ENCODE measurements at places on chromosomes 5 and 9.

DNA sequence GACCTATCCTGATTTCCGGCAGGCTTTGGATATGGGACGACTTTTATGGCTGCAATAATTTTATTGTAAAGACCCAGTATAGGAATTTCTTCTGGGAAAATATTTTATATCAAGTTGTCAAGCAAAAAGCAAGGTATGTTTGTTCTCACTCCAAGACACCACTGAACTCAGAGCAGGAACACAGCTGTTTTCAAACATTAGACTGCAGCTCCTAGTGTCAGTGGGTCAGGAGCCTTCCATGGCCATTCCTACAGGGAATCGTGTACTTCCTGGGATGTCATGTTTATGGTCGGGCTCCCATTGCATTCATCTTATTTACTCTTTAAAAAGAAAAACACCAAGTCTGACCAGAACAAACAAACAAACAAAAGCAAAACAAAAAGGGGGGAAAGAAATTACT, 225.3 kb downstream of the TSSK1B start:
- no peak for DNase-seq

GRCh38 chr5:62684310-62684709, 105.7 kb downstream of the LRRC70 start:
- DNase-seq: no peak

- DNase-seq: peak; percentile 45
Observed at GRCh38 chr5:54611290-54611951, 93.9 kb downstream of the SNX18 start.

DNA sequence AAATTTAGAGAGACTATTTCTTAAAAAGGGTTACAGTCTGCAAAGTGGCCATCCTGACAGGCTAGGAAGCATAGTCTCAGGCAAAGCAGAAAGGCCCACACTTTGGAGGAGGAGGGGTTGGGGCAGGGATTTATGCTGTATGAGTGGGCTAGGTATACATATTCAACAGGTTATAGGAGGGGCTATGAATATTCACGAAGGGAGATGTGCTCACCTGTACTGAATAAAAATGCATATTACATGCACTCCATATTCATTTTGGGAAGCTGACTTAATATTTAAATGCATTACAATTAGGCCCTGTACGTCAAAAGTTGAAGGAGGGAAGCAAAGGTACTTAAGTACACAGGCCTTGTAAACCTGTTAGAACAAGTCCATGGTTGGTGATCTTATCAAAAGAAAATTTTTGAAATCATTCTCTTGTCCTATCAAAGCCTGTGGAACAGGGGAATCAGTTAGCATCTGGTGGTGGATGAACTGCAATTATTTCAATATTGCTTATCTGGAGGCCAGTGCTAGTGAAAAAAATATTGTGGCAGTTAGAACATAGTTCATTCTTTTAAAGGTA, 1.6 kb downstream of the CENPP start:
- DNase-seq: no peak

GRCh38 chr5:16350816-16351215, 114.8 kb downstream of the ZNF622 start:
- DNase-seq: no peak

DNA sequence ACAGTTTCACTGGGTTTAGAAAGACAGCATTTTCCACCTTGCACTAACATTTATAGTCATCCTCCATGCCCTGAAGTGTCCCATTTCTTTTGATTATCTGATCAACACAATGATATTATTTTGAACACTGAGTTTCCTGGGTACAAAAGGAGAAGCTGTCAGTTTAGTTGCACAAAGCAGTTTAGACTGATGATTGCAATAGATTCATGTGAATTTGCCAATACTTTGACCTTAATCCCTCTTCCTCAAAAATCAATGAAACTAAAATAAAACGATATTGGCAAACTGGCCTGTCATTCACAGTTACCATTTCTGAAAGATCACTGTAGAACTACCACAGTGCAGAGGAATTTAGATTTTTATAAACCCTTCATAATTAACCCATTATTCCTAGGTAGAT, 34.2 kb upstream of the RASGRF2 start:
- no peak for DNase-seq

DNA sequence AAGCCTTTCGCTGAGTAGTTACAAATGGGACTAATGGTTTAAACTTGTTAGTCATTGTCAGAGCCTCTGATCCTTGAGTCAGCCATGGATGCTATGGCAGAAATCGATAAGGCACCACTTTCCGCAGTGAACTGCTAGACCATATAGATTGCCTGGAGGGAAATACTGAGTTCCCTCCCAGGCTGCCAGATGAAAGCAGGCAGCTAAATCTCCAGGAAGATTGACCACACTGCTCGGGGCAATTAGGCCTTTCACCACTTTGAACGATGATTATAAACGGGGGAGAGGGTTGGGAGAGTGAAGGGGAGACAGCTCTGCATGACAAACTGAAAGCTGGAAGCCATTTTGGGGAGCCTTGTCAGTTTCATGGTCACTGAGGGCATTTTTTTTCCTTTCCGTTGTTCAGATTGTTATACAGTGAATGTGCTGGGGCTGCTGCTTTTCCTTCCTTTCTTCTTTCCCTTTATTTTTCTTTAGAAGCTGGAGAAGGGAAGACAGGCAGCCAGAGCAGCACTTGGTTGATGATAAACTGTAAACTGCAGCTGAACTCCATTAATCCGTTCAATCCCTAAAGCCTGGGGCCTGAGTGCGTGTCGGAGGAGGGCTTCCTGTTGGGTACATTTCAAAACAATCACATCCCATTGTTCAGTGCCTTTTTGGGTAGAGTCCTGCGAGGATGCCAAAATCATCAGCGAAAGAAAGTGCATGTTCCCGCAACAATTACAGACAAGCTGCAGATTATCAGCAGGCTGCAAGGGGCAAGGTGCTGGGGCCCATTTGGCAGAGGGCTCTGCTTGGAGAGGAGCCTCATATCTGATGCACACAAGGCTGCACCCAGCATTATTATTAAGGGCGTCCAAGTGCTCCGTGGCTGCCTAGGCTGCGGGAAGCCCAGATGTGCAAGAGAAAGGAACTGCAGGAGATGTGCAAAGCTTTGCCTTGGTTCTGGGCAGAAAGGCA, 308.4 kb downstream of the PSAT1 start:
- DNase-seq: peak; percentile 12

GRCh38 chr5:149517461-149518122, 33.6 kb downstream of the CSNK1A1 start:
- peak; percentile 74 for DNase-seq

DNA sequence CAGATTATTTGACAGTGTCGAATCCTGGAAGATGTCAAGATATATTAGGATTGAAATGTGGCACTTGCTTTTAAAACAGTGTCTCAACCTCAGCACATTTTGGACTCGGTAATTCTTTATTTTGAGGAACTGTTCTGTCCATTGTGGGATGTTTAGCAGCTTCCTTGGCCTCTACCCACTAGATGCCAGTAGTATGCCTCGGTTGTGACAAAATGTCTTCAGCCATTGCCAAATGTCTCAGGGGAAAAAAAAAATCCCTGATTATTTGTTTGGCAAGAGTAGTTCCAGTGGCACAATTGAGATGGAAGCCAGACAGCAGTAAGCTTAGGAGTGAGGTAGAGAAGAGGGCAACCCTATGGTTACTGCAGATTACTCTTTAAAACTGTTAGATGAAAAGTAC, 694.5 kb upstream of the RIOK2 start:
- no peak for DNase-seq

DNA sequence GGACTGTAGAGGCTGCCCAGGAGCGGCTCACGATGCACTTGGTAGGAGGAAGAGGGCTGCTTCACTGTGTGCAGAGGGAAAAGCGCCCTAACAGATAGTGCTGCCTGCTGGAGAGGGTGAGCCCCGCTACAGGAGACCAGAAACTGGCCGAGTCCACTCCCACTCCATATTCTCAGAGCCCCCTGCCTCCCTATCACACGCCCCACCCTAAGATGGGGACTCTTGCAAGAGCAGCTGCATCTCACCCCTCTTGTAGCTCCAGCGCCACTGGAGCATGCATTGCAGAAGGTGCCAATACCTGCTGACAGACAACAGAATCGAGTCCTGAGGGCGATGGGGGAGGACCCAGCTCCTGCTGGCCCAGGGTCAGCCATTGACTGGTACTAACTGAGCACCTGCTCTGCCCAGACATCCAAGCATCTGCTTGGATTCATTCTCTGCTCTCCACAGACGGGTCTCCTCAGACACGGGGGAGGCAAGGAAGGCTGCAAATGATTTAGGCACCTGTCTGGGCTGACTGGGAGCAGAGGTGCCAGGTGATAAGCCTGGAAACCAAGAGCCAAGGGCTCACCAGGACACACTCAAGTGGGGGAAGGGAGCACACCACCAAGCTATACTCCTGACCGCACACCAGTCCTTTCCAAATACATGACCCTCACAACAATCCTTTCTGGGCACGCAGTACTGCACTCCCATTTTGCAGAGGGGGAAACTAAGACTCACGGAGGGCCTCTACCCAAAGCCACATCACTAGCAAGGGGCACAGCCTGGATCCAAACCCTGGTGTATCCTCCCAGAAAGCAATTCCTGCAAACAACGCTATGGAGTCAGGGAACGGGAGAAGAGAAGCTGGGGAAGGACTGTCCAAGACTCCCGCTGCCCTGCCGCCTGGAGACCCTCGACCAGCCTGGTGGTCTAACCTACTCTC, 1.6 kb downstream of the BICD2 start:
- no peak for DNase-seq

GRCh38 chr9:109797509-109797908, 17.5 kb downstream of the PALM2AKAP2 start:
- no peak for DNase-seq

- no peak for DNase-seq
Observed at GRCh38 chr5:178340187-178340586, 107.6 kb upstream of the PHYKPL start.

DNA sequence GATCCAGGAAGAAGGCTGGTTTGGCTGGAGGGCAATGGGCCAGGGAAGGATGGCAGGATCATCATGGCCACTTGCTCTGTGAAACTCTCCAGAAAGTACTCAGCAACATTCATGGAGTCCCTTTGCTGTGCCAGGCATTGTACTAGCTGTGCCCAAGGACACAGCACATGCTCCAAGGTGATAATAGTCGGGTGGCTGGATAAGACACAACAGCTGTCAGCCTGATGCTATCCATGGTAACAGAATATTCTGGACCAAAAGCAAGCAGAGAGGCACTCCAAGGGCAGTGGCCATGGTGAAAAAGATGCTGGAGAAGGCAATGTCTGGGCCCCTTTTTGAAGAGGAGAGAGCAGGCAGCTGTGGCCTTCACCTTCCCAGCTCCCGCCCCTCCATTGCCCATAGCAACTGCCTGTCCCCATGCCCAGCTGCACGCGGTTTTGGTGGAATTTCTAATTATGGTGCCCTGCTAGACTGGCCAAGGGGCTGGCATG, 113.8 kb upstream of the CPEB4 start:
- DNase-seq: no peak

GRCh38 chr5:106796081-106796480, 874.7 kb downstream of the EFNA5 start:
- DNase-seq: no peak

GRCh38 chr9:84598921-84599636, 70.5 kb upstream of the NTRK2 start:
- no peak for DNase-seq

GRCh38 chr5:132826424-132827082, 3.9 kb downstream of the SHROOM1 start:
- DNase-seq: no peak

- peak; percentile 43 for DNase-seq
Observed at GRCh38 chr5:32388432-32389129, 56.0 kb downstream of the ZFR start.

DNA sequence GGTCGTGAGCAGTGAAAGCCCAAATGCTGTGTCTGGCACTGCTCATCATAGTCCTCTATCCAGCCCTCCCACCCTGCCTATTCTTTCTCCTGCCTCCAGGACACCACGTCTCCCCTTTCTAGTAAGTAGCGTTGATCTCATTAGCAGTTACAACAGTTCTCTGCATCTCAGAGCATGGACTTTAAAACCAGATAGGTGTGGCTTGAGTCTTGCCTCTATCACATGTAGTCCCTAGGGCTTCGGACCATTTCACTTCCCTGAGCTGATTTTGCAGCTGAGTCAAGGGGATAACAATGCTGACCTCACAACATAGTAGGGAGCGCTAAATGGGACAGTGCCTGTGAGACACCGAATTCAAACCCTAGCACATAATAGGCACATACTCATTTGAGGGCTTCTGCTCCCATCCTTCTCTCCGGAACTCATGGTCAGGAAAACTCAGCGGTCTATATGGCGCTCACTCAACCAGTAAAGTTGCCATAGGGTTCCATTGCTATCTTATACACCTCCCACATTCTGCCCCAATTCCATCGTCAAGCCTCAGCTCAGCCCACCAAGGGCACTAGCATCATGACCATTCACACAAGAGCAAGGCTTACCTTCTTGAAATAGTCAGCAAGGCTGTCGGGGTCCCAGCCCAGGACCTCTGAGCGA, 515 bp downstream of the LCP2 start:
- no peak for DNase-seq

- no peak for DNase-seq
Observed at GRCh38 chr5:112626715-112627114, 111.0 kb upstream of the APC start.

DNA sequence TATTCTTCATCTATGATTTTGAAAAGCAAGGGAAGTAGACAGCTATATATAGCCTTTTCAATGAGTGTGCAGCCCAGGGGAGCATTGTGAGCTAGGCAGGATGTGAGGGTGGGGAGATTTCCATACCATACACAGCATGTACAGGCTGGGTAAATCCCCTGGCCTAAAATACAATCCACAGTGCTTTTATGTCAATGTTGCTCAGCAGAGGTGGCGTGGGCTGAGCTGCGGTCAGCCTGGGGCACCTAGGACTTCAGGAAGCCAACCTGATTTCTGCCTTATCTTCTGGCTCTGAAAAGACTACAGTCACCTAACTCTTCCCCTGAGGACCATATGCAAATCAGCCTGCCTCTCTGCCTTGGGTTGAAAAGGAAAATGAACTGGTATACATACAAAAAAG, 6.3 kb upstream of the GARIN3 start:
- DNase-seq: no peak

GRCh38 chr5:57878301-57878722, 395.7 kb upstream of the ACTBL2 start:
- DNase-seq: no peak

DNA sequence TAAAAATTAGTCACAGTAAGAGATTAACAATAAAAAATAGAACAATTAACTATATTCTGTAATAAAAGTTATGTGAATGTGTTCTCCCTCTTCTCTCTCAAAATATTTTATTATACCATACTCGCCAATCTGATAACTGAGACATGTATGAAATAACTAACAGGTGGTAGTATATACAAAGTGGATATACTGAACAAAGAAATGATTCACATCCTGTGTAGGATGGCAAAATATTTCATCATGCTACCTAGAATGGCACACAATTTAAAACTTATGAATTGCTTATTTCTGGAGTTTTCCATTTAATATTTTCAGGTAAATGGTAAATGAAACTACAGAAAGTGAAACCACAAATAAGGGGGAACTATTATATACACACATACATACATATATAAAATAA, 152.5 kb downstream of the RNF180 start:
- DNase-seq: peak; percentile 1

DNA sequence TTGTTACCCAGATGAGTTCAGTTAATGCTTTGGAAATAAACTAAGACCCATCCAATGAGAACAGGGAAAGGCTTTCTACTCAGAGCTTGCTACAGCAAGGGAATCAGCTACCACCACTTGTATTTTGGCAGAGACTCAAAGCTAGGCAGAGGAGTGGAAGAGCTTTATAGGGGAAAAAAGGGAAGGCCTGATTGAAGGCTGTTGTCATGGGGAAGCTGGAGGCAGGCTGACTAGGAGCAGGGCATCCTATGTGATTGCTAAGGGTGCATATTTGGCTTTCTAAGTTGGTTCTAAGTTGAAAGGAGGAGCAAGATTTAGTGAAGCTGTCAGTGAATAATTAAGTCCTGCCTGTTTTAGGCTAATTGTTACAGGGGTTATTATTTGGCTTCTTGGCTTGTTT, 115.5 kb downstream of the PTTG1 start:
- DNase-seq: no peak

Data from adipocyte (in vitro differentiated cells).